ENCODE measurements at places on chromosomes 1 and 21.

DNA sequence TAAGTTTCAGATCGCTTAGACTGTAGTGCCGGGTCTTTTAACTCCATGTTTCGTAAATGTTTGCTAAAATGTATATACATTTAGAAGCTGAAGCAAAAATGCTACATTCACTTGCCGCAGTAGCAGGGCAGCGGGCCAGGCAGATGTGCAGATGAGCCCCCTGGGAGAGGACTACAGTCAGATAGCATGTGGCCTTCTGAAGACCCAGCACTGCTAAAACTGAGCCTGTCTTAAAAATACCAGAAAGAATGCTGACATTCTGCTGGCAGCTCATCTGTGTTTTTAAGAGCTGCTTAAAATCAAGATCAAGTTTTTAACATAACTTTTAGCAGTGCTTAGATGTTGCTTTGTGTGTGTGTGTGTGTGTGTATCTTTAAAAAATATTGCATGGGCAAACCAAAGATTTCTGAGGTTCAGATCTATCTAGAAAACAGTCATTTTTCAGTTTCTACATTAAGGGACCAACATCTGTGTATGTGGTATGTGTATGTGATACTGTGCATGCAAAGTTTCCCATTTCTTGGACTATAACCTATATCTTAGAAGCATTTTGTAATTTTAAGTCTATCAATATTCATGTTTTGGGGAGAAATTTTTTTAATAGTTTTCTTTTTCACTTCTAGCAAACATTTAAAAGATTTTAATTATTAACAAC, 31.7 kb downstream of the CHRM3 start:
- no peak for DNase-seq

DNA sequence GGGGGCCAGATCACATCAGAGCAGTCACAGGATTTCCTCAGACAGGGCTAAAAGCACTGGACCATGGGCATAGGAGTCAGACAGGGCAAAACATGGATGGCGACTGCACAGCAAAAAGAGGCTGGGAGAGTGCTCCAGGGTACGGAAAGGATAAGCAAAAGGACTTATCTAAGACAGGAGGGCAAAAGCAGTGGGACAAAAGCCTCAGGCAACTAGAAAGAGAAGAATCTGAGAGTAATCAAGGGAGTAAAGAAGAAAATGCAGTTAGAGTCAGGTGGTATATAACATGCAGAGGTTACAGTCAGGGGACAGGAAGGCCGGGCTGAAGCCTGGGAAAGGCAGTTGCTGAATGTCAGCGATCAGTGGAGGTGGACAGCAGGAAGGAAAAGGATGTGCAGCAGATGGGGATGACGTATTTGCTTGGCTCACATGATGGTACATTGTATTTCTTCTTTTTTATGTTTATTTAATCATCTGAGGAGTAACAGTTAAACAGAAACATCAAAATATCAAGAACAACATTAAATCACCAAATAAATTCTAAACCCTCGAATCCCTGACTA, 63.1 kb upstream of the CNN3 start:
- no peak for DNase-seq

DNA sequence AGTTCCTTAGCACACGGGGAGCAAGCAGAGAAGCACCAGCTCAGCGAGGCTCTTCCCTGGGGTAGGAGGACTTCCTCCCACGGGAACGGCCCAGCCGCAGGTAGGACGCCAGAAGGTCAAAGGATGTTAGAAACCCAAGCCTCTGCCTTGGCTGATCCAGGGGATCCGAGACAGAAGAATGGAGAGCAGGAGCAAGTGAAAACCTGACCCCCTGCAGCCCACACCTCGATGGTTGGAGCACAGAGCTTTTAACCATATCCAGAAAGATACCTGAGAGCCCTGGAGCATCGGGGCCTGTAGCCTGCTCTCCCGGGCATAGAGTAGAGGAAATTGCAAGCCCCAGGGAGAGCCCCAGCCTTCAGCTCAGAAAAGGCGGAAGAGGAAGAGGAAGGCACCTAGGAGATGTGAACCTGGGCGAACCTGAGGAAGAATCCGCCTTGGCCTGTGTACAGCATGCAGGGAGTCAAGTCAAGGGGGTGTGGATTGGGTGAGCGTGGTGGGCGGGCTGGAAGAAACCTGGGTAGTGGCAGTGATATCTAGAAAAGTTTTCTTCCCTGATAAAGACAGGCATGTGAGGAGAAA, 76.3 kb downstream of the PSMG1 start:
- no peak for DNase-seq

DNA sequence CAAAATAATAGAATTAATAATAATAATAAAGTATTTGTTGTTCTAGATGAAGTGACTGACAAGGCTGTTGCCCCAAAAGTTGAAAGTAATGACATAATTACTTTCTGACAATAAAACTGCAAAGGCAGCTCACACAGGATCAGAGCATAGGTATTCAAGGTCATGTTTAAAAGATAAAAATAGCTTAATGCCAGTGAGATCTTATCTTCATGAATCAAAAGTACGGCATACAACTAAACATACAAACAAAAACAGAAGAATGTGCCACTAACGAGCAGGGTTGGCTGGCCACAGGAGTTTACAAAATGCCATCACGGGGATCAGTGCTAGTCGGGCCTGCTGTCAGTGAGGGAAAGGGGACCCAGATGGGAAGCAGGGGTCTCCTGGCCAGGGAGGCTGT, 22.4 kb upstream of the TMPRSS2 start:
- DNase-seq = no peak

- no peak for DNase-seq
Measured at GRCh38 chr1:205986861-205987260, 16.3 kb downstream of the RAB7B start.

GRCh38 chr1:12231276-12231595, 1.4 kb downstream of the VPS13D start:
- DNase-seq = no peak

GRCh38 chr1:17831597-17831996, 76.5 kb downstream of the ACTL8 start:
- DNase-seq = peak; percentile 13

GRCh38 chr1:4003846-4004505, 103.9 kb upstream of the C1orf174 start:
- no peak for DNase-seq

DNA sequence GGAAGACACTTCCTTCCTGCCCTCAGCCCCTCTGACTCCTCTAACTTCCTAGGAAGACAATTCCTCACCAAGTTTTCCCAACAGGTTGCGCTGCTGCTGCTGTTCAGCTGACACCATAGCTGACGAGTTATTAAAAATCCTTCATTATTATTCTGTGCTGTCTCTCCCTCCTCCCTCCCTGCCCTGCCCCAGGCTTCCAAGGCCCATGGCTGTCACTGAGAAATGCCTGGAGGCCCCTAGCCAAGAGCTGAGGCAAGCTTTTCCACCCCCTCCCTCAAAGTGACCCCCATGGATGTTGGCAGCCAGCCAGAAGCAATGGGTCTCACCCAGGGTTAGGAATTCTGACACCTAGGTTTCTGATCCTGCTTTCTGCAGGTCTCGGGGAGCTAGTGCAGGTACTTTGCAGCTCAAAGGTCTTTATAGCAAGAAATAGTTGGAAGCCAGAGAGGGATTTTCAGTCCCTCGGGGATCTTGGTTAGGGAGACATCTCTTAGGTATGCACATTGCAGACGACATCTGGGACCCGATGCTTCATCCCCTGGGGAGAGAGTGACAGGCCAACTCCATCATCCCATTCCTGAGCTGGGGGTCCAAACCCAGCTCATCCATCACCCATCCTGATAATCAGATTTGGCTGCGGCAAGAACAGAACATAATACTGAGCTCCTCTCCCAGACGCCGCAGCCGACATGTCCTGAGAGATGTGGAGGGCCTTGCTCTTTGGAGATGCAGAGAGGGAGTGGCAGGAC, 65.0 kb downstream of the KIRREL1 start:
- no peak for DNase-seq

- DNase-seq = no peak
Measured at GRCh38 chr1:205258719-205259118, 31.0 kb downstream of the TMCC2 start.

DNA sequence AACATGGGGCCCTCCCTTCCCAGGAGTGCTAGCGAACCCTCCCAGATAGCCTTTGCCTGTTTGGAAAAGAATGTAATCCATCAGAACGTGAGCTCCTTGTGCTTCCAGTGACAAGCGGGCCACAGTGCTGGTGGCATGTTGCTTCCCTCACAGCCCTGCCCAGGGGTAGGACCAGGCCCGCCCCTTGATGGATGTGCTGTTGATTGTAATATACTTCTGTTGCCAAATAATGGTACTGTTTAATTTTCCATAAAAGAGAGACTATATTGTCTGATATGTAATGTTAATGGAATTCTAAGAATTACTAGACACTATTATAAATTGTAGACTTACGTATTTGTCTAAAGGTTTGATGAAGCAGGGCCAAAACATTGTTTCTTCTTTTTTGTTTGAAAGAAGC, 16.4 kb downstream of the ATP5PO start:
- peak; percentile 5 for DNase-seq
